ENCODE measurements at places on chromosomes 11 and 22.

- DNase-seq: peak; percentile 63
These were observed 1.3 kb upstream of the PATZ1 start for GRCh38 chr22:31347251-31348008.

DNA sequence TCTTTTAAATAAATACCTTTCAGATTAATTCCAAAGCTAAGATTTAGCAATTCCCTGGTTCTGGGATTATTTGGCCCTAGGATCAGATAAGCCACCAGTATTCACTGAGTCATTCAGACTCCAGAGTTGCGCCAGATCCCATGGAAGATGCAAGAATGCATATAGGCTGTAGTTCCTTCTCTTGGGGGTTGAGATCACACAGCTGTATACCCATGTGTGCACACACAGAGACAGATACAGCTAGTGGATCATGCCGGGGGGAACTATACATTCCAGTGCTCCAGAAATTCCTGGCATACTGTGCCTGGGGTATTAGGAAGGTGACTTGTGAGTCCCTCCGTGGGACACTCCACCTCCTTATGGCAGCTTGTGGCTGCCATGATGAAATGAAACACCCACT is 75.4 kb downstream of the ZBTB16 start:
- peak; percentile 84 for DNase-seq

- DNase-seq: no peak
These were observed 689 bp downstream of the RAB39A start for GRCh38 chr11:107928767-107929507.

DNA sequence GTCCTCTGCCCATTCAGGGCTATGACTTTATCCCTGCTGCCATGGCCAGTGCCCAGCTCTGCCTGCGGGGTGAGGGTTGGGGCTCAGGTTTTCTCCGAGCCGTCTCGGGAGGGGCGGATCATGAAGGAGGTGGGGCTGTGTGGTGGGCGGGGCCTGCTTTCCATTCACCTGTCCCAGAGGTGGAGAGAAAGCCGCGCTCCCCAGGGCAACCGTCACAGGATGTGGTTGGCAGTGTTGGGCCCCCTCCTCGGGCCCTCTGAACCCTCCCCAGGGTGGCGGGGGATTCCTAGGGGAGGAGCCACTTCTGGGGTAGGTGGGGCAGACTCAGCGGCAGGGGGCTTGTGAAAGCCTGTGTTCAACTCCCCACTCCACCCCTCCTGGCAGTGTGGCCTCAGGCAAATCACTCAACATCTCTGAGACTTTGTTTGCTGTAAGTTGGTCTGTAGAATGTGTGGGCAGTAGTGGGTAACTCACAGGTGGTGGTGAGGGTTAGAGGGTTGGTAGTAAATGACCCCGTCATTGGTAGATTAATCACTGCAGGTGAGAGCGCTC is 50.3 kb downstream of the CD6 start:
- no peak for DNase-seq

DNA sequence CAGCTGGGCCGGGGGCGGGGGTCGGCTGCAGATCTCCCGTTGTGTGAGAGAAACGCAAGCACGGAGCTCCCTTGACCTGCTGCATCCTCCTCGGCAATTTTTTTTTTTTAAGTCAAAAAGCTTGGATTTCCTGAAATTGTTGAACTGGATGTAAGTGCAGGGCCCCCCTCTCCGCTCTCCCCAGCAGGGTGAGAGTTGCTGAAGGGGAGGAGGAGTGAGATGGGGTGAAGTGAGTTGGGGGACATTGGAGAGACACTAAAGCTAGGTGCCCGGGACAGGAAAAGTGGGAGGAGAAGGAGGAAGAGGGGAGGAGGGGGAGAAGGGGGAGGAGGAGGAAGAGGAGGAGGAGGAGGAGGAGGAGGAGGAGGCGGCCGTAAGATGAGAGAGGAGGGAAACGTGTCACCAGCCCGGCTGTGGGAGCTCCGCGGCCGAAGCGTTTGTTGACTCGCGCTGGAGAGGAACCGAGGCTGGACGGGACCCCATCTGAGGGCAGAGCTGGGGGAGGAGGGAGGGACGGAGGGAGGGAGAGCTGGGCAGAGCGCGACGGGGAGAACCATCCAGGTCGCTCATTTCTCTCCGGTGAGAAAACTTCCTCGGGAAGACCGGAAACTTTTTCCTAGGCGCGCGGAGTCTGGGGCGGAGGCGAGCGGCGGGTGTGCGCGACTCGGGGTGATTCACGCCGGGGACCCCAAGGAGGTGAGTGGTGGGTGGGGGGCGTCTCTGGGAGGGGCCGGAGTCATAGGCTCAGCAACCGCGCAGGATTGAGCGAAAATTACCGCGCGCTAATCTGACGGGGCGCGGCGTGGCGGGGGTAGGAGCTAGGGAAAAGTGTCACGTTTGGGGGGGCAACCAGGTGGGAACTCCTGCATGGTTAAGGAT is 80.2 kb downstream of the PRR5L start:
- peak; percentile 64 for DNase-seq

DNA sequence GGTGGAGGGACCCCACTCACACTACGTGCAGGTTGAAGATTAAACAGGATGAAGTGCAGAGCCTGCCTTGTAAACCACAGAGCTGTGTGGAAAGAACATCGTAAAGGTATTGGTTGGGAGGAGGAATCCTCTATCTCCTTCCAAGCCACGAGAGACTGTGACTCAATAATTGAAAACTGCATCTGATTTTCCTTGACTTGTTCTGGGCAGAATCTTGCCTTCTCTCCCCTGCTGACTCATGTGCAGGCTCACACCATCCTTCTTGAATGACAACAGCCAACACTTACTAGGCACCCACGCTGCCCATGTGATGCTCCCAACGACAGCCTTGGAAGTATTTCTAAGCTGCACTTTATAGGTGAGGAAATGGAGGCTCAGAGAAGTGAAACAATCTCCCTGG is 563.0 kb downstream of the MIAT start:
- peak; percentile 91 for DNase-seq

- no peak for DNase-seq
These were observed 20.1 kb upstream of the OR8D2 start for GRCh38 chr11:124340142-124340447.

GRCh38 chr11:43693731-43694130 is 13.2 kb downstream of the HSD17B12 start:
- no peak for DNase-seq

- no peak for DNase-seq
These were observed 148.8 kb downstream of the JRKL start for GRCh38 chr11:96538622-96539021.

- DNase-seq: no peak
These were observed 75.5 kb downstream of the LUZP2 start for GRCh38 chr11:24572376-24572775.

DNA sequence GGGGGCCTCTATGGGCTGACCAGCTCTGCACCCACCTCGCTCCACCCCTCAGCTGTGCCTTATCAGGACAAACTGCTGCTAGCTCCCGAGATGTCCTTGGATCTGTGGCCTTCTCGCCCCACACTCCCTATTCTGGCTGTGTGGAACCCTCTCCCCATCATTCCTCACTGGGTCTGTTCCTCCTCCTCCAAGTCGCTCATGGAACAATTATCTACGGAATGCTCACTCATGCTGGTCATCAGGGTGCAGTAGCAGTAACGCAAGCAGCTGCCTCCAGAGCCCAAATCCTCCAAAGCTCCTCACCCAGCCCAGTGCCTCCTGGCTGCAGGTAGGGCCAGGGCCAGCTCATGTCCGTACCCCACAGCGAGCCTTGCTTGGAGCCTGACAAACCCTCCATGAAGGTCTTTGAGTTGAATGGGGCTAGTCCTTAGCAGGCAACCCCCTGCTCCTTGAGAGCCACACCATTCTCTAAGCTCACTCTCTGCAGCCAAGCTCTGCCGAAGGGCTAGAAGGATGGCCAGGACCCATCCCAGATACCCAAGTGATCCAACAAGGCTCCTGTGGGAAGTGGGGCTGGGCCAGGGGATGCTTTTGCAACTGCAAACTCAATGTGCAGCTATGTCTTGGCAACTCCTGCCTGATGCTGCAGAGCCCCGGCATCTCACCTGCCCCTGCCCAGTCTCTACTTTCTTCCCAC is 977.8 kb downstream of the TBC1D22A start:
- DNase-seq: no peak

DNA sequence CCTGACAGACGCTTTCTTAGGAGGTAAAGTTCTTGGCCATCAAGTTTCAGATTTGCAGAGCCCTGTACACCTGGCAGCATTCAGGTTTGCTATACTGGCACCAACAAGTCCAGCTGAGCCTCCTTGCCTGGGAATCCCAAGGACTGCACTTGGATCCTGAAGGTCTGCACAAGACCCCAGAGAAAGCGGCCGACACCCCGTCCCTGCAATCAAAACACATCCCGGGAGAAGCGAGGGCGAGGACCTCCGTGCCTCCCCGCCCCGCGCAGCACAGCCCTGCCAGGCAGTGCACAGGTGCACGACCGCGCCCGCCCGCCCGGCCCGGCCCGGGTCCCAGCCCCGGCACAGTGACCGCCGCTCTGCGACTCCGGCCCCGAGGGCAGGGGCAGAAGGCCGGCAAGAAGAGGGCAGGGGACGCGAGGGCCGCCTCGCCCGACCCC is 559 bp downstream of the MRTFA start:
- no peak for DNase-seq

DNA sequence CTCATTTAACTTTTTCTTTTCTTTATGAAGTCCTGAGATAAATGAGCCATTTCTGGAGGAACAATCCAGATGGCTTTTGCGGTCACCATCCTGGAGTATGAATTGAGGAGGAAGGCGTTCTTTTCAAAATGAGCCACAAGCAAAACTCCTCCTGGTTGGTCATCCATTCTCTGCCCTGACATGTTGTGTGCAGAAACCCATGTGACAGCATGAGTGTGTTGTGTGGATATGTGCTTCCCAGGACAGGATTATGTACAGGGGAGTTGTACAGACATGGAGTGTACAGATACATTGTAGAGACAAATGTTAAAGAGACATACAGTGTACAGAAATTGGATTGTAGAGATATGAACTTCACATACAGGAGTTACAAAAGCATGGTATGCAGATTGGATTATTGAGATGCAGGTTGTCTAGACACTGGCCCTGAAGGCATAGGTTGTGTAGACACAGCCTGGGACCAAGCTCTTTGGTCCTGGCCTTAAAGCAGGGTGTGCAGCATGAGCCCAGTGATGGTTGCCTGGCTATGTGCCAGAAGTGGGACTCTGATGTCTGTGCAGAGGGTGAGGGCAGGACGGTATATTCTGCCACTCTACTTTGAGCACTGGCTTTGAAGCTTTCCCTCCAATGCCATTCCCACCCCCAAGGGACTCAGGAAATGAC is 178.5 kb upstream of the ZBED5 start:
- no peak for DNase-seq

DNA sequence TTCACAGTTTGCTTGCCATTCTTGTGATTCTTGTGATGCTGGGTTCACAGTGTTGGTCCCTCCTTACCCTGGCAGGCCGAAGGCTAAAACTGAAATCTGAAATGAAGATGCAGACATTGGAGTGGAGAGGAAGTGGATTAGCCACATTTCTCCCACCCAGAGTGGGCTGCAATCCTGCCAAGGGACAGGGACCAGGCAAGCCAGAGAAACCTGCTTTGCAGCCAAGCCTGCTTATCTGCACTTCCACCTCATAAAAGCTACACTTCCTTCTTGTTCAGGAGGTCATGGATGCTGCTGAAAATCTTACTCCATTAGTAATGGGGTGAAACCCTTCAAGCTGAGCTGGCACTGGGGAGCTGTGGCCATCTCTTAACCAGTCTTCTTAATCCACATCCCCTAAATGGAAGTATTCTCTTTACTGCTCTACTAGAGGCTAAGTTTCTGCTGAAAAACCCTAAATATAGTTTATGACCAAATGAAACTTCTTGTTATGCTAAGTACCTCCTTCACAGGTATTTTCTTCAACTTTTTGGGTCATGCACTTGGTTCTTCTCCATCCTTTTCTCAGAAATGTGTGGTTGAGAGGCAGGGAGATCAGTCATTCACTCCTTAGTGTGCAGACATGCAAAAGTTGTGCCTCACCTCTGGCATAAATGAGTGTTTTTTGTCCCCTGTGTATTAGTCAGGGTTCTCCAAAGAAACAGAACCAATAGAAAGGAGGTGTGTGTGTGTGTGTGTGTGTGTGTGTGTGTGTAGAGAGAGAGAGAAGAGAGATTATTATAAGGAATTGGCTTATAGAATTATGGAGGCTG is 133.9 kb upstream of the BMAL1 start:
- DNase-seq: no peak

- DNase-seq: no peak
These were observed 55.0 kb upstream of the ARFGAP3 start for GRCh38 chr22:42912059-42912458.

DNA sequence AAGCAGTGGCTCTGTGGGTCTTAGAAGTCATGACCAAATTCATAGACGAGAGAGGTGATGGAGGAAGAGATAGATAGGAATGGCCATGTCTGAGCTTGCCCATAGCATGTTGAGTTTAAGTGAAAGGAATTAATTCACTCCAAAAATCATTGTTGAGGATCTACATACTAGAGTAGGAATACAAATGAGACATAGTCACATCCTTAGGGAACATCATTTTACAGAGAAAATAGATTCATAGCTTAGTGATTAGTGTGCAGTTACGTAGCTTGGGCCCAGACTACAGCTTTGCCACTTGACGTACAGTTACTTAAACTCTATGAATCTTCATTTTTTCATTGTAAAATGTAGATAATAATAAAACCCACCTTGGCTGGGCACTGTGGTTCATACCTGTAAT is 21.4 kb upstream of the BMAL1 start:
- DNase-seq: no peak

DNA sequence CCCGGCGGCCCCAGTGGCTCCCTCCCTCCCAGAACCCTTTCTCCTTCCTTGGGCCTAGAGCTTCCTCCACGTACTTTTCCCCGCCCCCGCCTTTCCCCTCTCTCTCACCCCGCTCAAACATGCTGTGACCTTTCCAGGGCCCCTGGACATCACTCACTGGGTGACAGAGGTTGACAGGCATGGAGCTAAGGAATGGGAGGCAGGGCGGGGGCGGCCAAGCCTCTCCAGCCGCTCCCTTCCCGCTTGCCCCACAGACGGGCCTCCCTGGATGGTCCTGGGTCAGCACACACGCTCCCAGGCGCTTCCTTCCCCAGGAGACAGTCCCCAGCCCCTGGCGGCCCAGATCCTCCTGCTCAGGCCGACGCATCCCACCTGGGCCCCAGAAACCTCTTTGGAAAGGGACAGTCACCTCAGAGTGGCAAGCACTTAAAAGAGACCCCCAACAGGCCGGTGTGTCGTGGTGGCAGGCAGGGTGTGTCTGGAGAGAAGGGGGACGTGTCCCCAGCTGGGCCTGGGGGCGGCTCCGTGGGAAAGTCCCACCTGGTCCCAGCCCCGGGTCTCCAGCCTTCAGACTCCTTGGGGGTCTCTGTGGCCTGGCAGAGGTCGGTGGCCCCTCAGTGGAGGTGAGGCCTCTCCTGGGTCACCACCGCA is 8.8 kb downstream of the H19 start:
- no peak for DNase-seq

- peak; percentile 51 for DNase-seq
These were observed 10.5 kb downstream of the COA4 start for GRCh38 chr11:73866095-73866579.
